Lung (tissue), 17 donors: ENCODE measurements at places on chromosomes 16 and 17.

DNA sequence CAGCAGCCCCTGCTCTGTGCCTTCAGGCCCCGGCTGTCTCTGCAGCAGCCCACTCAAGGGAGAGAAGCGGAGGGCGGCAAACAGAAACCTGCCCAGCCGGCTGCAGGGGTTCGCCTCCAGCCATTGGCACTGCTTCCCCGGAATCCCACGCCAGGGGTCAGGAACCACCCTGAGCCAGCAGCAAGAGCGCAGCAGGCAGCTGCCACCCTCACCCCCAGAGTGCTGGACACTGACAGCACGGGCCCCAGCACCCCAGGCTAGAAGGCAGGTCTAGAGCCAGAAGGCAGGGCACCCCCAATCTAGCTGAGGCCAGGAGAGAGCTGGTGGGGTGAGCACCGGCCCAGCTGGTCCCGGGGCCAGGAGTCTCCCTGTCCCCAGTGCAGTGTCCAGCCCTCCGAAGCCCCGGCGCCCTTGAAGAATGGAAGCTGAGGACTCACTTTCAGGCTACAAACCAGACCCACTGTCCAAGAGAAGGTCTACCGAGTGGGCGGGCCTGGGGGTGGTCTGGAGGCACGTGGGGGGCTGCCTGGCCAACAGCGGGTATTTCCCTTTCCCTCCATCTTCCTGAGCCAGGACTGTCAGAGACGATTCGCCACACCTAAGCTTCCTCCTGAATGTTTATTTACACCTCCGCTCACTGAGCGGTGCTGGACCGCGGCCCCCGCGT, 8.4 kb downstream of the UBALD2 start:
- no peak for DNase-seq
- H3K27me3 ChIP-seq: no peaks in the 10 kb centered on the region
- no peak overlapping the region for H3K4me3 ChIP-seq
- H3K4me1 ChIP-seq: no peaks in the 10 kb centered on the region

- peak overlapping the region; percentile 95 for H3K27ac ChIP-seq
- peaks cover 6% of the 10 kb centered on the region for H3K4me1 ChIP-seq
- peaks cover 13% of the 10 kb centered on the region for H3K36me3 ChIP-seq
Observed at GRCh38 chr17:1648173-1648962, 1.3 kb downstream of the RILP start.

GRCh38 chr17:72774236-72774635, 318.3 kb downstream of the SLC39A11 start:
- no peak overlapping the region for H3K27ac ChIP-seq
- H3K4me1 ChIP-seq: no peaks in the 10 kb centered on the region
- no peak overlapping the region for H3K4me3 ChIP-seq
- H3K36me3 ChIP-seq: peaks cover 4% of the 10 kb centered on the region
- no peaks in the 10 kb centered on the region for H3K27me3 ChIP-seq
- DNase-seq: no peak

DNA sequence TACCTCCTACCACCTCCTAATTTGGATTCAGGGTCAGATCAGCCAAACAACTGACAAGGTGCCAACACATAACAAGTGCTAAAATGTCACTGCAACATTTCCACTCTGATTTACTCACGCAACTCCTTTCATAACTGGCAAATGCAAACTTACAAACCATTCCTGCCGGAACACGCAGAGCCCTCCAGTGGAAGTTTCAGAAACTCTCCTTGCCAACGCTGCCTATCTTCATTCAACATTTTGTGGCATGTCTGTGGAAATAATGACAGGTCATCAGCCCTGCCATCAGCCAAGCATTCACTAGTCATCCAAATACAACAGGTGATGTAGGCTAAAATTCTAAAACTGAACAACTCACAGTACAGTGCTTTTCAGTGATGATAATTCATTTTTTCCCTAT, 37.7 kb upstream of the OR3A1 start:
- no peaks in the 10 kb centered on the region for H3K4me1 ChIP-seq
- H3K4me3 ChIP-seq: no peak overlapping the region
- no peak overlapping the region for H3K27ac ChIP-seq

DNA sequence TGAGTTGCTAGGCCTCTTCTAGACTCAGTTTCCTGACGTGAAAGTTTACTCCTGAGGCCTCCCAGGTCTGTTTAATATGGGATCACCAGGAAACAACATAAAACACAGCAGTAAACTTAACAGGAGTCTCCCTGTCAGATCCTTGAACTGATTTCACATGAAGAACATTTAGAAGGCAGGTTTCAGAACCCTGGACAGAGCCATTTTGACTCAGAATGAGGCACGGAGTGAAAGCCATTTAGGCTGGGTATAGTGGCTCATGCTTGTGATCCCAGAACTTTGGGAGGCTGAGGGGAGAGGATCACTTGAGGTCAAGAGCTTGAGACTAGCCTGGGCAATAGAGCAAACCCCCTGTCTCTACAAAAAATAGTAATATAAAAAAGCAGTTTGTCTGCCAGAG, 289.1 kb downstream of the CA10 start:
- peak; percentile 20 for DNase-seq
- no peaks in the 10 kb centered on the region for H3K4me1 ChIP-seq
- no peak overlapping the region for H3K27ac ChIP-seq
- no peaks in the 10 kb centered on the region for H3K27me3 ChIP-seq
- no peaks in the 10 kb centered on the region for H3K36me3 ChIP-seq
- no peak overlapping the region for H3K4me3 ChIP-seq

GRCh38 chr16:26026709-26027450, 335.1 kb downstream of the HS3ST4 start:
- H3K36me3 ChIP-seq: no peaks in the 10 kb centered on the region
- H3K4me3 ChIP-seq: no peak overlapping the region
- no peaks in the 10 kb centered on the region for H3K4me1 ChIP-seq
- DNase-seq: no peak
- no peaks in the 10 kb centered on the region for H3K27me3 ChIP-seq

DNA sequence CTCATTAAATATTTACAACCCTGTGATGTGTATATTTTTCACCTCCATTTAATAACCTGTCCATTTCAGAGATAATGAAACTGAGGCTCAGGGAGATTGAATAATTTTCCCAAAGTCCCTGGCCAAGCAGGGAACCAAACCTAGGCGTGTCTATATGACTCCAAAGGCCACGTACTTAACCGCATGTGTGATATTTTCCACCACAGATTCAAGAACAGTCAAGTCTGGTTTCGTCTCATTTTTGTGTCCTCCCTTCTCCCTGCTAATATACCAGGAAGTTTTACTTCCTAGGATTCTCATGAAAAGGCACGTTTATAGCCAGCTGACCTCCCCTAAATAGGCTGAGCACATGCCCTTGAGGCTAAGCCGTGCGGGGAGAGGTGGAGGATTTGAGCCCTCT, 15.3 kb downstream of the WFIKKN2 start:
- H3K27me3 ChIP-seq: no peaks in the 10 kb centered on the region
- no peaks in the 10 kb centered on the region for H3K36me3 ChIP-seq
- no peak overlapping the region for H3K27ac ChIP-seq
- no peak for DNase-seq

DNA sequence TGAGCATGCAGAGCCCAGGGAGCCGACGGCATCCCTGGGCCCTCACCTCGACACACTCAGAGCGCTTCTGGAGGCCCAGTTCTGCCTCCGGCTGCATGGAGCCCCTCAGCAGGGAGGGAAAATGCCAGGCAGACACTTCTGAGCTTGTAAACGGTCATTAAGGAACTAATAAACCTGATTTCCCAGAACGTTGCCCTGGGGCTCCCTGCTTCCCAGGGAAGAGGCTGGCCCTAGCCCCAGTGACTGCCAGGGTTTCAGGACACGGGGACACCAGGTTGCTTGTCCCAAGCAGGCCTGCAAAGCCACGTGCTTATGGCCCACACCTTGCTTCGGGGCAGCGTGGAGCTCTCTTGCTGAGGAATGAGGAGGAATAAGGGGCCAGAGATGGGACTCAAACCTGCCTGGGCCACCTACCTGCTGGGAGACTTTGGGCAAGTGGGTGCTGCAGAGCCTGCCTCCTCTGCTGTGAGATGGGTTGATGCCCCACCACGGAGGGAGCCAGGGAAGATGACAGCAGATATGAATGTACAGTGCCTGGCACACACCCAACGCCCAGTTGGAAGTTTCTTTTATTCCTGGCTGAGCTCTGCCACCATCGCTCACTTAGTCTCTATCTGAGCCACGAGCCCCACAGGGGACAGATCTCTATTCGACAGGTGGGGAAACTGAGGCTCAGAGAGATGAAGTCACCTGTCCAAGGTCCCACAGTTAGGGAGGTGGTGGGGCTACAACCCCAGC, 5.4 kb downstream of the RHBDF2 start:
- no peaks in the 10 kb centered on the region for H3K27me3 ChIP-seq
- H3K4me1 ChIP-seq: no peaks in the 10 kb centered on the region
- no peak overlapping the region for H3K4me3 ChIP-seq
- no peaks in the 10 kb centered on the region for H3K36me3 ChIP-seq

DNA sequence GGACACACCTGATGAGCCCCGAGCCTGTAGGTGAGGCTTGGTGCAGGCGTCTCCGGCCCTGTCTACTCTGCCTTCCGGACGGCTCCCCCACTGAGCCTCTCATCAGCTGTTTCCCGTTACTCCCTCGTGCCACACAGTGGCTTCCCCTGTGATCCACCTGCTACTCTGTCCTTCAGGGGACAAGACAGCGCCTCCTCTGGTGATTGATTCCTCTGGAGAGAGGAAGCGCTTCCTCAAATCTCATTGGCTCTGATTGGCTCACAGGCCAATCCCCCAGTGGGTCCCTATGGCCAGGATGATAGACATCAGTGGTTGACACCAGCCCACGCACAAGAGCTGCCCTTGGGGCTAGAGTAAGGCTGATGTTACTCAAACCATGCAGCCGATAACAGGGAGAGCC, 24.0 kb downstream of the RNF213 start:
- H3K36me3 ChIP-seq: peaks cover 15% of the 10 kb centered on the region
- no peaks in the 10 kb centered on the region for H3K4me1 ChIP-seq
- no peak for DNase-seq
- H3K4me3 ChIP-seq: no peak overlapping the region
- no peak overlapping the region for H3K27ac ChIP-seq

GRCh38 chr17:59331929-59332748, 684 bp downstream of the YPEL2 start:
- DNase-seq: peak; percentile 52
- H3K4me1 ChIP-seq: peaks cover 38% of the 10 kb centered on the region
- peak overlapping the region; percentile 84 for H3K4me3 ChIP-seq

DNA sequence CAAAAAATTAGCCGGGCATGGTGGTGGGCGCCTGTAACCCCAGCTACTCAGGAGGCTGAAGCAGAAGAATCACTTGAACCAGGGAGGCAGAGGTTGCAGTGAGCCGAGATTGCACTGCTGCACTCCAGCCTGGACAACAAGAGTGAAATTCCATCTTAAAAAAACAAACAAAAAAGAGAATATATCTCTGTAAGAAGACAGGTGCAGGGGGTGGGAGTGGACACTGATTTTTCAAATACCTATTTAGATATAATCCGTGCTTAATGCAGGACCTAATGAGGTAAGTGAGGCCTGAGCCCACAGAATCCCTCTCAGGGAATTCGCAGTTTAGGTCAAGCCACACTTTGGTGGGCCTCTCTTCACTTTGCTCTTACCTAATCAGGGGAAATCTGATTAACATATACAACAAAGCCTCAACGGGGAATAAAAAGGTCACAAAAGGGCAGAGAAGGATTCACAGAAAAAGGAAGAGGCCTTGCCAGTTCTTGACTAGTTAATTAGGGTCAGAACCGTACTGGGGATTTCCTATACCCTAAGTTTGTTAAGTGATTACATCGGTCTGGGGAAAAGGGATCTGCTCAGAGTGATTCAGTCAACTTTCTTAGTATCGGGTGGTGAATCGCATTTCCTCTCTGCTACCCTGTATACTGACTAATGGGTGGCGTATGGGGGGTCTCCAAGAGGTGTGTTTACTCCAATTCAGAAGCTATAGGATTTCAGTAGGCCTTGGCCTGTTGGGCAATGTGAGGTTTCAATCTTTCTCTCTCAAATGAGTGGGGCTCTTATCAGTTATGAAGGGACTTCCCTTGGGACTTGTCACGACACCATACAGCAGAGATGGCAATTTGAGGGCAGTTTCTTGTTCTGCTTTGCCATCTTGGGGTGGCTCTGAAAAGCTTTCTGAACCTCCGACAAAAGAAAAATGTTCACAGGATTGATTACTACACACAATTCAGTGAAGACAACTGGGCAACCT, 1.9 kb upstream of the NFAT5 start:
- H3K27me3 ChIP-seq: no peaks in the 10 kb centered on the region
- peak; percentile 29 for DNase-seq
- no peak overlapping the region for H3K4me3 ChIP-seq
- no peak overlapping the region for H3K27ac ChIP-seq

- H3K4me1 ChIP-seq: no peaks in the 10 kb centered on the region
- H3K36me3 ChIP-seq: peaks cover under 1% of the 10 kb centered on the region
- H3K27me3 ChIP-seq: no peaks in the 10 kb centered on the region
Observed at GRCh38 chr16:74291577-74292208, 4.9 kb upstream of the PSMD7 start.

- no peaks in the 10 kb centered on the region for H3K4me1 ChIP-seq
- no peaks in the 10 kb centered on the region for H3K36me3 ChIP-seq
- H3K27ac ChIP-seq: no peak overlapping the region
- no peaks in the 10 kb centered on the region for H3K27me3 ChIP-seq
Observed at GRCh38 chr17:77768248-77768852, 190.2 kb upstream of the TNRC6C start.

GRCh38 chr16:23505180-23505665, 5.1 kb downstream of the GGA2 start:
- peak overlapping the region; percentile 57 for H3K27ac ChIP-seq
- H3K36me3 ChIP-seq: no peaks in the 10 kb centered on the region
- no peaks in the 10 kb centered on the region for H3K27me3 ChIP-seq
- DNase-seq: no peak

DNA sequence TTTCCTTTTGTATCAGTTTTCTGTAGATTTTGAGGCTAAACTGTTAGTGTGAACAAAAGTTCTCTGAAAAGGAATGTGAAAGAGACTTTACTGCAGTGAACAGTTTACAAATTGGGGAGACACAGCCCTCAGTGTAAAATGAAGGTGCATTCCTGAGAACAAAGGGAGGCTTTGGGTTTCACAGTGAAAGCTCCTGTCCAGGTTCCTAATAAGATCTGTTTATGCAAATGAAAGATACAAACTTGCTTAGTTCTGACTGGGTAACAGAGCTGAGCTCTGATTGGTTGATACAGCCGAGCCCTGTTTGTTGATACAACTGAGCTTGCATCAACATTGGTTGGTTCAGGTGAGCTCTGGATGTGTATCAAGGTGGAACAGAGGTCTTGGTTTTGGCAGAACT, 8.3 kb upstream of the CDRT15 start:
- DNase-seq: no peak
- H3K27ac ChIP-seq: no peak overlapping the region
- H3K4me1 ChIP-seq: no peaks in the 10 kb centered on the region
- no peaks in the 10 kb centered on the region for H3K27me3 ChIP-seq
- no peak overlapping the region for H3K4me3 ChIP-seq
